Activated CD8-positive, alpha-beta memory T cell treated with anti-CD3 and anti-CD28 coated beads, Interleukin-2, amount 10 ng/mL, durations not matched to agents 7 days and 5 days (primary cell): ENCODE measurements at places on chromosomes 5 and 9. TPM values are rescaled to one million over a fixed set of nuclear protein-coding genes. Genes with fewer than 3 reads are reported as not detected.

GRM6 gene
- total RNA-seq = not detected

GPR151 gene
- total RNA-seq = not detected

COL5A1 gene
- 0.16 TPM for total RNA-seq

ABO gene
- total RNA-seq = not detected

CDH9 gene
- total RNA-seq = not detected

DBH gene
- total RNA-seq = not detected

SLC34A3 gene
- not detected for total RNA-seq
